ENCODE measurements at places on chromosomes 7 and 10. TPM values are rescaled to one million over a fixed set of nuclear protein-coding genes. Genes with fewer than 3 reads are reported as not detected.
A peak's percentile ranks its signal among the peaks of the same experiment; 100 is the strongest.

Gene UTF1
- total RNA-seq, result not detected

Gene HBP1
- total RNA-seq, result 45.3 TPM

Gene TMEM130
- total RNA-seq, result 1.5 TPM

Gene FBXL13
- total RNA-seq, result 0.65 TPM

GRCh38 chr7:38928506-38928905, 19.5 kb upstream of the VPS41 start:
- DNase-seq, result no peak
- H3K4me3 ChIP-seq, result no peak overlapping the region
- H3K36me3 ChIP-seq, result no peaks in the 10 kb centered on the region

- no peak overlapping the region for H3K4me3 ChIP-seq
- peak; percentile 77 for DNase-seq
- H3K27me3 ChIP-seq, result no peaks in the 10 kb centered on the region
- peaks cover 54% of the 10 kb centered on the region for H3K4me1 ChIP-seq
- H3K36me3 ChIP-seq, result no peaks in the 10 kb centered on the region
- H3K27ac ChIP-seq, result peak overlapping the region; percentile 39
Measured at GRCh38 chr10:72328045-72328828, 26.5 kb downstream of the DNAJB12 start.

- H3K4me1 ChIP-seq, result no peaks in the 10 kb centered on the region
- no peak overlapping the region for H3K27ac ChIP-seq
- no peaks in the 10 kb centered on the region for H3K36me3 ChIP-seq
- H3K27me3 ChIP-seq, result no peaks in the 10 kb centered on the region
- no peak overlapping the region for H3K4me3 ChIP-seq
- DNase-seq, result no peak
Measured at GRCh38 chr7:102917436-102918353, 4.9 kb downstream of the LRRC17 start.

DNA sequence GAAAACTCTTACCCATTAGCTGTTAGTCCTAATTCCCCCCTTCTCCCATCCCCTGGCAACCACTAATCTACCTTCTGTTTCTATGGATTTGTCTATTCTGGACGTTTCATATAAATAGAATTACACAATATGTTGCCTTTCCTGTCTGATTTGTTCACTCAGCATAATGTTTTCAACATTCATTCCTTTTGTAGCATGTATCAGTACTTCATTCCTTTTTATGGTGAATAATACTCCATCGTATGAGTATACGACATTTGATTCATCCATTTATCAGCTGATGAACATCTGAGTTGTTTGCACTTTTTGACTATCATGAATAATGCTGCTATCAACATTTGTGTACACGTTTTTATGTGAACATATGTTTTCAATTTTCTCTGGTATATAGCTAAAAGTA, 4.4 kb upstream of the FRAT1 start:
- H3K36me3 ChIP-seq, result no peaks in the 10 kb centered on the region
- no peak overlapping the region for H3K27ac ChIP-seq
- DNase-seq, result no peak
- peaks cover 8% of the 10 kb centered on the region for H3K4me1 ChIP-seq
- no peaks in the 10 kb centered on the region for H3K27me3 ChIP-seq

GRCh38 chr10:22156750-22157149, 61.1 kb downstream of the EBLN1 start:
- no peaks in the 10 kb centered on the region for H3K4me1 ChIP-seq
- no peak overlapping the region for H3K27ac ChIP-seq
- no peak for DNase-seq
- H3K36me3 ChIP-seq, result no peaks in the 10 kb centered on the region
- H3K27me3 ChIP-seq, result no peaks in the 10 kb centered on the region
- H3K4me3 ChIP-seq, result no peak overlapping the region

- DNase-seq, result no peak
- H3K27ac ChIP-seq, result no peak overlapping the region
- H3K4me1 ChIP-seq, result no peaks in the 10 kb centered on the region
- no peaks in the 10 kb centered on the region for H3K36me3 ChIP-seq
Measured at GRCh38 chr7:127404286-127405072, 12.0 kb upstream of the ZNF800 start.

DNA sequence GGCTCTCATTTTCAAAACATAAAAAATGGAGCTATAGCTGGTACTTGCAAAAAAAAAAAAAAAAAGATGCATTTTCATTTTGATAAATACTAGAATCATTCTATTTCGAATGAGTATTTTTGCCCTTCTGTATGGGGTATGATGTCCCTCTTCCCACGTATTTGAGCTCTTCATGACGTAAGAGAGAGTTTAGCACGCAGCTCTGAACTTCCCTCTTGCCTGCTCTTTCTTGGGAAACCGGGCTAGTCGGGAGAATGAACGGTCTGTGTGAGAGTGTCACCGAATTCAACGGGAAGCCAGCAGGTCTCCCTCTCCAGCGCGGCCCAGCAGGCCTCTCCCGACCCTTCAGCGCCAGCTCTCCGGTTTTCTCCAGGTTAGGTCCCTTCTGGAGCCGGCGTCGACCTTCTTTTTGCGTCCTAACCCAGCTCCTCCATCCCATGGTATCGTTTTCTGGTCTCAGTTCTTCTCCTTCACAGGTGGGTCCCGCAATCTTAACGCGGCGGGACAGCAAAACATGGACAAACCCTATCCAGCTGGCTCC, 159.2 kb upstream of the PITRM1 start:
- H3K36me3 ChIP-seq, result no peaks in the 10 kb centered on the region
- H3K27me3 ChIP-seq, result no peaks in the 10 kb centered on the region
- H3K4me1 ChIP-seq, result no peaks in the 10 kb centered on the region
- H3K4me3 ChIP-seq, result no peak overlapping the region
- H3K27ac ChIP-seq, result no peak overlapping the region

GRCh38 chr7:19508821-19509220, 200.0 kb downstream of the POLR1F start:
- H3K27me3 ChIP-seq, result no peaks in the 10 kb centered on the region
- no peaks in the 10 kb centered on the region for H3K36me3 ChIP-seq
- no peak for DNase-seq
- no peak overlapping the region for H3K4me3 ChIP-seq

DNA sequence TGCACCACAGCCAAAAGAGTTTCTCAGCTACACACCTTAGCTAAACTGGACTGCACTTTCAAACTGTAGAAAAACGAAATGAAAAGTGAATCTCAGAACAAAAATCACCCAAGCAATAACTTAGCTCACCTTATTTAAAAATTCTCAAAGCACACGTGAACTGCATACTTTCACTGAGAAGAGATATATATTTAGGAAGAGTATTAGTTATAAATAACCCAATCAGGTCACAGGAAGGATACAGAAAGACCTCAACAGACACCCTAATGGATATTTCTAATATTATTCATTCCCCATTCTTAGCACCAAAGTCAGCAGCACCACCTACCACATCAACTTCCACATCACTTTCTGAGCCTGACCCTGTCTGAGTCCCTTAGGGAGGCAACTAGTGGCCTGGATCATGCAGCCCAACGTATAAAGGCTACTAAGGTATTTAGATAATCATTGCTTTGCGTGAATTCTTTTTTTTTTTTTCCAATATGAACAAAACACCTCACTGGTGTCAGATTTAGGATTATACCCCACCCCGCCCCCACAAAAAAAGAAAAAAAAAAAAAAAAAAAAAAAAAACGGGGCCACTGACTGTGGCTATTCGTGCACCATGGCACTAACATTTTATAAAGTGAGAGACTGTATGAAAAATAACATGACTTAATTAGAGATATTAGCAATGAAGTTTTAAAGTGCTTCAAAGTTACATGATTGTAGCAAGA, 2.6 kb downstream of the ABI1 start:
- DNase-seq, result no peak
- no peaks in the 10 kb centered on the region for H3K27me3 ChIP-seq
- no peaks in the 10 kb centered on the region for H3K36me3 ChIP-seq
- no peak overlapping the region for H3K4me3 ChIP-seq

GRCh38 chr10:6162589-6163356, 40.0 kb upstream of the PFKFB3 start:
- no peaks in the 10 kb centered on the region for H3K27me3 ChIP-seq
- H3K4me3 ChIP-seq, result peak overlapping the region; percentile 61
- no peak for DNase-seq
- H3K4me1 ChIP-seq, result peaks cover 33% of the 10 kb centered on the region
- H3K36me3 ChIP-seq, result no peaks in the 10 kb centered on the region
- peak overlapping the region; percentile 94 for H3K27ac ChIP-seq

Data from heart right ventricle (tissue), 16 donors.